ENCODE measurements at places on chromosomes 6 and 20.

GRCh38 chr20:57943950-57944349 lies 234.1 kb upstream of the PMEPA1 start:
- no peak for DNase-seq

DNA sequence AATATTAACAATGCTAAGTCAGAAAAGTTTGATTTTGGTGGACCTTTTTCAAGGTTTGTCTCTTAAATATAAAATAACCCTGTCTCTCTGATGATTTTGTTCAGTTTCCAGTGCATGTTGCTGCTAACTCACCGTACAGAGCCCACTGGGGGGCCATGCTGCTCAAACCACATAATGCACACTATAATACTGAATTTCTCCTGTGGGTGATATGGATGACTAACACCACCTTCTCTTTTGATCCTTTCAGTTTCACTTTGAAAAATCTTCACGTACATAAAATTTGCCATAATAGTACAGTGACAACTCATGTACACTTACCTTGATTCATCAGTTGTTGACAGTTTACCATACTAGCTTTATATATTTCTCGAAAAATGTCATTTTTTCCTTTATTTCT lies 506.6 kb upstream of the MAN1A1 start:
- no peak for DNase-seq

- no peak for DNase-seq
These were observed 88.1 kb upstream of the IFNGR1 start for GRCh38 chr6:137307163-137307854.

DNA sequence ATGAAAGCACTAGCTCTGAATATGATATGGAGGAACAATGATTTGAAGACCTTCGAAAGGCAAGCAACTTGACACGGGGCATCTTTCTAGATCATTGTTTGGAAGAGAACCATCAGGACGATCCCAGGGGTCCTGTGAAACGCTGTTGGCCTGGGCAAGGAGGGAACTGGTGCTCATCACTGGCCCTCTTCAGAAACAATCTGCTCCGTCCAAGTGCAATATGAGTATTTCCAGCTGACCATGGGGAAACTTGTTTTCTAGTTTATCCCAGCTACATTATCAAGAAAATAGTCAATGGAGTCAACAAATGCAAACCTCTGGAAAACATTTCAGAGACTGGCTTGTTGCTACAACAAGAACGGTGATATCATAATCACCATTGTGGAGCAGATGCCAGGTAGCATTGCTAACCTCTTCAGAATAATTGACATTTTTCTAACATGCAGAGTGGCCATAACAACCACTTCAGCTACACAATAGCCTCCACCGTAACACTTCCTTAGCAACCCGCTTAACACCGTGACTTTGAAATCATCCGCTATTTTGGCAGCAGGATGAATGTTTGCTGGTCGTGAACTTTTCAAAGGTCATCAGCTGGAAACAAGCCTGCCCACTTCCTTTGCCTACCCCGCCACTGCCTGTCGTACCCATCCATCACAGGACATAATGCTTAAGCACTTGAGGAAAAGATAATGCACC lies 112.0 kb upstream of the PDE10A start:
- DNase-seq = no peak

DNA sequence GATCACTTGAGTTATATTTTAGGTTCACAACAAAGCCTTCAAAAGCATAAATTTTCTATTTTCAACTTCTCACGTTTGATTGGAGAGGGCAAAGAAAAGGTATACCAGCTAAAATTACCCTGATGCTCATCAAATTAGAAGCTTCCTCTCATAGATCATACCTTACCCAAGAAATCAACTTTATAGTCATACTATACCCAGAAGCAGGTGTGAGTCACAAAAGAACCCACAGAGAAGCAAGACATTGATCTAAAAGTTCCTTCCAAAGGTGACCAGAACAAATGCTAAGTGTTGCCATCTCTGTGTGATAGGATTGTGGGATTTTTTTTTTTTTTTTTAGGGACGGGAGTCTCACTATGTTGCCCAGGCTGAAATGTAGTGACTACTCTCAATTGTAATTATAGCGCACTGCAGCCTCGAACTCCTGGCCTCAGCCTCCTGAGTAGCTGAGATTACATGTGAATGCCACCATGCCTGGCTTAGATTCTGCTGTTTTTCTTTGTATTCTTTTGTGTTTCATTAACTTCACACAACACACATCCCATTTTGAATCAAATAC lies 3.3 kb downstream of the EIF2S2 start:
- no peak for DNase-seq

- no peak for DNase-seq
These were observed 16.5 kb upstream of the SULF2 start for GRCh38 chr20:47801759-47802158.

DNA sequence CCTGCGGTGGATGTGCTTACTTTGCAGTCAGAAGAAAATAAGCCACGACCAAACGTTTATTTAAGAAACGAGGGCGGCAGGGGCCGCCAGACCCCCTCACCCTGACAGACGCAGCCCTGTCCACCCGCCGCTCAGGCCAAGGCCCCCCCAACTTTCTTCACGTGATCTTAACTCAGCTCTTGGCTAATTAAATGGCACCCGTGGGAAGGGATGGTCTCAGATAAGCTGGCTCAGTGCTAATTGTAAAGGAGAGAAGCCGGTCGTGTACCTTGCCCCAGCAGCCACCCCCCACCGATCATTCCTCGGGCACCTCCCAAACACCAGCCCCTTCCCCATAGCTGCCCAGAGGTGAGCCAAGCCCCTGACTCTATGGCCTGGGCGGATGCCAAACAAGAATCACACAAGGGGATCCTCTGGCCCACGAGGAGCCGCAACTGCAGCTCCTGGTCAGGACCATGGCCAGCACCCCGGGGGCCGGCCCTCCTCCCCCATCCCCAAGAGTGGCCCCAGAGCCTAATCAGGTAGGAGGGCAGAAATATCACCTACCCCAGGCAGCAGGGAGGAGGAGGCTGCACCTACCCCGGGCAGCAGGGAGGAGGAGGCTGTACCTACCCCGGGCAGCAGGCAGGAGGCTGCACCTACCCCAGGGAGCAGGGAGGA lies 11.2 kb downstream of the KCNQ2 start:
- no peak for DNase-seq

DNA sequence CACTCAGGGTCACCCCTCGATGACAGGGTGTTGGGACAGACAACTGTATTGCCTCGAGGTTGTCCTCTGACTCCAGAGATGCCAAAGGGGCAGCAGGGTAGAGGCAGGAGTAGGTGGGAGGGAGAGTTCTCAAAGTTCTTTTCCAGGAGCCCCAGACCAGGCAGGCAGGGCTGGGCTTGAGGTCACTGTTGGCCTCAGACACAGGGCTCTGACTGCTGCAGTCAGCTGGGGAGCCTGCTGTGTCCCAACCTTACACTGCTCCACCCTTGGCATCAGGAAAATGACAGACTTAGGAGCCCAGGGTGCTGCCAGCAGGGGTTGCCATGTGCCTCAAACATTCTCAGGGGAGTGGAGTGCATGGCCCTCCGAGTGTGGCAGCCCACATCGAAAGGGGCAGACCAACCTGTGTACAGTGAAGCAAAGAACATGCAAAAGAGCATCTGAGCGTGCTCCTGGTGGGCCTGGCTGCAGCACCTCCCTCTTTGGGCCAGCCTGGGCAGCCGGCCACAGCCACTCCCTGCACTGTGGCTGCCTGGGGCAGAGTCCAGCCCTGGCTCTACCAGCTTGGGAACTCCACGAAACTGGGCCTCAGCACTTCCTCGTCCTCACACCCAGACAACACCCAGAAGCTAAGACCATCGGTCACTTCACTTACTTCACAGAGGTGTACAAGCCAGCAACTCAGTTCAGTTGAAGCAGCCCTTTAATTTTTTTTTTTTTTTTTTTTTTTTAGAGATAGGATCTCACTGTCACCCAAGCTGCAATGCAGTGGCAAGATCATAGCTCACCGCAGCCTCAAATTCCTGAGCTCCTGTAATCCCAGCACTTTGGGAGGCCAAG lies 24.0 kb downstream of the C6orf132 start:
- DNase-seq = no peak

- no peak for DNase-seq
These were observed 18.1 kb downstream of the PDRG1 start for GRCh38 chr20:31933698-31934097.

GRCh38 chr6:128370072-128370471 lies 150.3 kb downstream of the PTPRK start:
- DNase-seq = no peak

GRCh38 chr6:106730718-106731117 lies 101.3 kb downstream of the QRSL1 start:
- no peak for DNase-seq

DNA sequence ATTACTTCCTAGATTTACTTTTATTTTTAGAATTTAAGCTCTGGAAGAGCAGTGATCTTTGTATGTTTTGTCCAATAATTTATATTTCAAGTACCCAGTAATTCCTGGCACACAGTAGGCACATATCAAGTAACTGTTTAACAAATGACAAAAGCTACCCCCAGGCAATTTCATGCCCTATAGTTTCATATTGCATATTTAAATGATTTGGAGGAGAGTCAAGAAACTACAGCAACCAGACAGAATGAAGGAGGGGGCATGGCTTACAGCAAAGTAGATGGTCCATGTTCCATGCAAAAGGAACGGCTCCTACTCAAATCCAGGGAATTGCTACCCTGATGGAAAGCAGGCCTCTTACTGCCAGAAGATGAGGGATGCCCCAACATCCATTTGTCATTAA lies 113.5 kb downstream of the ARHGAP18 start:
- DNase-seq = no peak

- no peak for DNase-seq
These were observed 98.4 kb downstream of the SYCP2 start for GRCh38 chr20:59835057-59835447.

GRCh38 chr6:55082021-55082420 lies 92.3 kb upstream of the HCRTR2 start:
- no peak for DNase-seq

- no peak for DNase-seq
These were observed 289.7 kb downstream of the UBE3D start for GRCh38 chr6:82775981-82776380.

DNA sequence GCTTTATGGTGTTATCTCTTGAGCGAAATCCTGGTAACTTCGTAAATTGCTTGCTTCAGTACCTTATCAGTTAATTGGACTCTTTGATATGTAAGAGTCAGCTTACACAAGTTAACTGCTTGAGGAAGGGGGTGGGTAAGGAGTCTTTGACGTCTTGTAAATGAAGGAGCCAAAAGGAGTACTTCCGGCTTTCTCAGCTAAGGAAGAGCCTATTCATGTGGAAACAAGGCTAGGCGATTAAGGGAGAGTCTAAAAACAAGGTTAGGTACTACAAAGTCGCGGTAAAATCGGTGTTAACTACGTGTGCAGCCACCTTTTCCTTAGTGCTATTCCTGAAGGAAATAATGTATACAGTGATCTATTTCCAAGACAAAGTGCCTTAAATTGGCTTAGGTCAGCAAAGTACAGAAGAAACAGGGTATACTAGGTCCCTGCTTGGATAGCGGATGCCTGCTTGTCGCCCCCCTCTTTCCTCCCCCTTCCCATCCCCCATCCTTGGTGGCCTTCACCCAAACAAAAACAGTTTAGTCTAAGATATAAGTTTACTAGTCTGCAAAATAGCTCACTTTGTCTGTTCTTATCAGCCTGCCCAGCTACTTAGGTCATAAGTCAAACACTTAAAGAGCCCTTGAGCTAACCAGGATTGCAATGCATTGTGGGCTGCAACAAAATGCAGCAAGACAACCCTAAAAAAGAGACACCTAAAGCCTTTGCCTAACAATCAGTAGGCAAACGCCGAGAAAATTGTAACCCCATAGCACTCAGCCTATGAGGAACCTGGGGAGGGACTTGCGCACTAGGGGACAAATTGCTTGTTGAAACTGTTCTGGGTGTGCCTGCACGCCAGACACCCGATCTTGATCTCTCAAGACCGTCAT lies 147.3 kb downstream of the TRIM27 start:
- no peak for DNase-seq

DNA sequence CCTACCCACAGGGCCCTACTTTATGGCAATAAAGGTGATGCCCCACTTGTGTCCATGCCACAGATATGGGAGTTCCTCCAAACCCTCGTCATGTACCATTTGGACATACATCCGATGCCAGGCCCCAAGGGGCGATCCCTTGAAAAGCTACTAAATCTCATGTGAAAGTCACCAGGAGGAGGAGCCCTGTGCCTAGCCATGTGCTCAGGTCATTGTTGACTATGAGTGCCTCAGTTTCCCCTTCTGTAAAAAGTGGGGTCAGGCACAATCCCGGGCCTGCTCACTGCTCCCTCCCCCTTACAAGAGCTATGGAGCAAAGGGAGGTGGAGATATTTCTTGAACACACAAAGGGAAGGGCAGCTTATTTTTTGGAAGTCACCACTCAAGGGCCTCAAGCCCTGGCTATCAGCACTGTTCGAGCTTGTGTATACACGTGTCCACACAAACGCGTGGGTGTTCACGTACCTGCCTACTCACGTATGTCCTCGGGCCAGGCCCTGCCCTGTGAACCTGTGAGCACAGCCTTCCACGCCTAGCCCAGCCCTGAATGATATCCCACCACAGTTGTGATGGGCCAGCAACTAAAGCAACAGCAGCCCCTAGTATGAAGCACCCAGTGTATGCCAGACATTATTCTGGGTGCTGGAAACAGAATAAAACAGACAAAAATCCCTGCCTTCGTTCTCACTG lies 1.9 kb downstream of the ACTL10 start:
- no peak for DNase-seq

- no peak for DNase-seq
These were observed 5.6 kb downstream of the PREX1 start for GRCh38 chr20:48822178-48822577.

- no peak for DNase-seq
These were observed 25.1 kb downstream of the CD83 start for GRCh38 chr6:14142511-14143223.

DNA sequence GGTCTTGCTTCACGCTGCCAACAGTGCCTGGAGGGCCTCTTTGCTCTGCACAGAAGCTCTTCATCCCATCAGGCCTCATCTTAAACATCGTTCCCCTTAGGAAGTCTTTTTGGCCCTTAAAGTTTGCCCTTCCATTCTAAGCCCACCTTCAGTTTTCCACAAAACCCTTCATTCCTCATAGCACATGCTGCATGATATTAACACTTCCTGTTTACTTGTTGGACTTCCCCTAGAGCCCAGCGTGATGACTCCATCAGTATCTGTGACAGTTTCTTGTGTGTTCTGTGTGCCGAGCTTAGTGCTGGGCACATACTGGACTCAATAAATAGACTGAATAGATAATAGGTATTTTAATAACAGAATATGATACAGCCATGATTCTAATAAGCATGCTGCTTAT lies 2.2 kb downstream of the NT5DC1 start:
- DNase-seq = no peak

- DNase-seq = no peak
These were observed 259.7 kb downstream of the HDGFL1 start for GRCh38 chr6:22829070-22829469.
